Ovary (tissue), 10 donors: ENCODE measurements at places on chromosomes 12 and 14.

- DNase-seq: no peak
Measured at GRCh38 chr12:48557919-48558318, 11.9 kb downstream of the LALBA start.

GRCh38 chr12:23906329-23906728 is 43.1 kb downstream of the SOX5 start:
- no peak for DNase-seq

GRCh38 chr12:89731614-89732013 is 23.0 kb upstream of the ATP2B1 start:
- DNase-seq: no peak

DNA sequence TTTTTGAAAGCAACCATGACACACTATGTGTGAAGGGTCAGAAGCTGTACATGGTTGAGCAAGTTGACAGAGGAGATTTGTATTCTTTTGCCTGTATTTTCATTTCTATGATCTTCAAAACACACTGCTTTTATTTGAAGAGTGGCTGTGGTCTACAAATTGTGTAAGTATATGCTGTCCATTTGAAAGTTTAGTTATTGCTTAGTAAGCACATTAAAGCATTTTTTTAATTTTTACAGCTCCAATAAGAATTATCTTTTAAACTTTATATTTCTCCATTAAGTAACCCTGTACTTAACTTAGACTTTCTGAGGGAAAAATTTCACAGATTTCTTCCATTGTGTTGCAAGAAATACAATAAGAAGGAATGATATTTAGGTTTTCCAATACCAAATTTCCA is 915.2 kb downstream of the SLC6A15 start:
- no peak for DNase-seq

GRCh38 chr12:120941846-120942405 is 36.4 kb upstream of the HNF1A start:
- DNase-seq: no peak

DNA sequence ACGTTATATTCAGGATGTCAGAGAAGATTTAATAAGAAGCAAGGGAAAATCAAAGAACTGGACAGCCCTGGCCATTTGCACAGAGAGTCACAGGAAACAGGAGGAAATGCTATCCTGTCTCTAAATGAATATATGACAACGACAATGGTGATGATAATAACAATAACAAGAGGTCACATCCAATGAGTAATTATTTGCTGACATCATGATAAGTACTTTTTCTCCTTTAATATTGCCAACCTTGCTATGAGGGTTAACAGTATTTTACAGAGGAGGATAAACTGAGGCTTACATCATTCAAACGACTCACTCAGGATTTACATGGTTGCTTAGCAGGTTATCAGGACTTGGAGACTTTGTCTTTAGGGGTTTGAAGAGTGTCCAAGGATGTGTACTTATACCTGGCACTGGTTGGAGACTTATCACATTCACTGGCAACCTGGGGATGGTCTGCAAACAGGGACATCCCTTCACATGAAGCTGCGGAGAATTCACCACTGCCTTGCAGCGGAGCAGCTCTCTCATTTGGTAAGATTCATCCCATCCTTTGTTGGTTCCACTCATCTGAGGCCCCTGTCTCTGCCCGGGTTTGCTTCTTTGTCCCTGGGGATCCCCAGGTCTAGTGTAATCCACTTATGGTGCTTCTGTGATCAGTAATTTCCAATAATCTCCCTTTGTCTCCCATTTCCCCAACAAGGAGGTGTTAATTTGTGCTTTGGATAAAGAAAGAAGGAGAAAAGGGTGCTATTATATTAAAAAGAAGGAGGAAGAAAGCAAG is 637.8 kb downstream of the BCL11B start:
- no peak for DNase-seq

DNA sequence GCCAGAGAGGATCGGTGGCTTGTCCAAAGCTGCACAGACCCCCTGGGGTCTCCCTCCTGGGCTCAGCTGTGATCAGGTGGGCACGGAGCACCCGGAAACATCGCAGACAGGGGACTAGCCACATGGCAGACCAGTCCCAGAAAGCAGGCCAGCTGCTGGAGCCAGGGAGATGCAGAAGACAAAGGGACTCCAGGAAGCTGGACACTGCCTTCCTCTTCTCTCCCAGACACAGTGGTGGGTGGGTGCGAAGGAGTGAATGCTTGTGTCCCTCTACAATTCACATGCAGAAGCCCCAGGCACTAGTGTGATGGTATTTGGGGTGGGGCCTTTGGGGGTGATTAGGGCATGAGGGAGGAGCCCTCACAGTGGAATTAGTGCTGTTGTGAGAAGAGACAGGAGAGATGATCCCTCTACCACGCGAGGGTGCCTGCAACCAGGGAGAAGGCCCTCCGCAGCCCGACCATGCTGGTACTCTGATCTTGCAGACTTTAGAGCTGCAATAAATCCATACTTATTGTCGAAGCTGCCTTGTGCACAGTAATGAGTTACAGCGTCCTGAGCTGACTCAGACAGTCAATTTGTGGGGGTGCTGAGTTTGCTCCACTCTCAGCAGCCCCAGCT is 95.2 kb downstream of the CALM1 start:
- DNase-seq: no peak

DNA sequence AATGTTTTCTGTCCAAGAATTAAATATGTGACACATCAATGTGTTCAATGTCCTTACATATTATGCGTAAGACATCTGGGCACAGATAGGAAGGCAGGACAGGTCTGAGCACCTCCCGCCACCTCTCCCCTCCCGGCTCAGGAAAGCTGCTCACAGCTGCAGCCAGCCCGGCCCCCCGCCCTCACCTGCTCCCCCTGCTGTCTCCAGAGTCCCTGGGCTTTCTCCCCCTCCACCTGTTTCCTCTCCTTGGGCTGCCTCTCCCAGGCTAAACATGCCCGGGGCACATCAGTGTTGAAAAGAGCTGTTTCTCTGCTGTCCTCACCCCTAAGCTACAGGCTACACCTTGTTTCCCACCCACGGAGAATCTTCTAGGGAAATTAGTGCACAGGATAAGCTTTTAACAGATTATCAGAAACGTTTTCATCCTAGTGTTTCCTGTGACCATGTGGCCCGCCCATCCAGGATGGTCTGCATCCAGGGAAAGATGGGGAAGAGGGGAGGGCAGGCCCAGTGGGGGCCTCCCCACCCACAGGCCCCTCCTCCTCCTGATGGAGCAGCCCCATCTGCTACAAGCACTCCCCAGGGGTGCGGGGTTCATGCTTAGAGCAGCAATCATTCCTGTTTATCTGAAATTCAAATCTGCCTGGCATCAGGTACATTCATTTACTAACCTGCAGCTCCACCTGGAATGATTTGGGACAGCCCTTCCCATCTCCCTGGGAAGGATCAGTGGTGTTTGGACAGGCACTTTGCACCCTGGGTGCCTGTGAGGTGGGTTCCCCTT is 273.8 kb upstream of the SFSWAP start:
- no peak for DNase-seq

DNA sequence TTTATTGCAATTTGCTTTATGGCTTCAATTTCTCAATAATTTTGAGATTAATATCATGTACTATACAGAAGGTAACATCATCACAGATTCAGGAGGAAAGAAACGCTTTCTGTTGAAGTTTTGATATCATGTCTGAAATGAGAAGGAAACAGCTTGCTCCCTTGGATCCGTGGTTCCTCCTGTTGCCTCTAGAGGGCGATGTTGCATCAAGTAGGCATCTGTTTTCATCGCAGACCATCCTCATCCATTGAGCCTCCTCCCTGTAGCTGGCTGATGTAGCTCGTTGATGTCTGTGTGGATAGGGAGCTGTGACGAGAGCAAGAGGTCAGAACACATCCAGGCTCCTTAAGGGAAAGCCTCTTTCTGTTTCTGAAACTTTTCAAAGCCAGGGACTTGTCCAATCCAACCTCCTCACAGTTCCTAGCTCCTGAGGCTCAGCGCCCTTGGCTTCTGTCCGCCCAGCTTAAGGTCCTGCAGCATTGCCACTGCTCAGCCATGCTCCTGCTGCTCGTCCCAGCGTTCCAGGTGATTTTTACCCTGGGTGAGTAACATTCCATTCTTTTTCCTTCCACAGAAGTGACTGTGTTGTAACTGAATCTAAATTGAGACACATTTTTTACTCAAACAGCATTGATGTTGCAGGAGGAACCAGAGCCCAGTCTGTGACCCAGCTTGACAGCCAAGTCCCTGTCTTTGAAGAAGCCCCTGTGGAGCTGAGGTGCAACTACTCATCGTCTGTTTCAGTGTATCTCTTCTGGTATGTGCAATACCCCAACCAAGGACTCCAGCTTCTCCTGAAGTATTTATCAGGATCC is 304.8 kb upstream of the OR4E1 start:
- DNase-seq: no peak

DNA sequence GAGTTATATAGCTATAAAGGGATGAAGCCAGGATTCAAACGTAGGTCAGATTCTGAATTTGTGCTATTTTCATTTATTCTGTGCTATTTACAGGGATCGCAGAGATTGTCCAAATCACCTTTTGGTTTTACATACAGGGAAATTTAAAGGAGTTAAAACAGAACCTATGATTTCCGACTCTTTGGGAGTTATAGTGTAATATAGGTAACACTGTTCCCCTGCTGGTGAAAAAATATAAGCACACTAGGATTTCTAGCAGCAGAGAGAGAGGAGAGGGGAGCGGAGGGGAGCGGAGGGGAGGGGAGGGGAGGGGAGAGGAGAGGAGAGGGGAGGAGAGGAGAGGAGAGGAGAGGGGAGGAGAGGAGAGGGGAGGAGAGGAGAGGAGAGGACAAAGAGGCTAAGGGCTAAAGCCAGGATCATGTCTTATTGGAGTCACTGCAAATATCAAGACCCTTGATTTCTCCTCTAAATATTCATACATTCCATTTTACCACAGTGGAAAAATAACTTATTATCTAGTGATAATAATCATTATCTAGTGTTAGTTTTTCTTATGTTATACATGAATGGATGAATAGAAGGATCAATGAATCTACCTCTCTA is 46.2 kb upstream of the KCNH5 start:
- DNase-seq: no peak
